CD8-positive, alpha-beta T cell (primary cell): ENCODE measurements at places on chromosomes 6 and 20.

DNA sequence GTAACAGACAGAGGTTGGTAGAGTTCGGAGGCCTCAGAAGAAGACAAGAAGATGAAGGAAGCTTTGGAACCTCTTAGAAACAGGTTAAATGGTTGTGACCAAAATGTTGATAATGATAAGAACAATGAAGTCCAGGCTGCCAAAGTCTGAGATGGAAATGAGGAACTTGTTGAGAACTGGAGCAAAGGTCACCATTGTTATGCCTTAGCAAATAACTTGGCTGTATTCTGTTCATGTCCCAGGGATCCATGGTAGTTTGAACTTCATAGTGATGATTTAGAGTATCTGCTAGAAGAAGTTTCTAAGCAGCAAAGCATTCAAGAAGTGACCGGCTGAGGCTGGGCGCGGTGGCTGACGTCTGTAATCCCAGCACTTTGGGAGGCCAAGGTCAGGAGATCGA, 11.1 kb upstream of the LSM14B start:
- DNase-seq, result no peak

DNA sequence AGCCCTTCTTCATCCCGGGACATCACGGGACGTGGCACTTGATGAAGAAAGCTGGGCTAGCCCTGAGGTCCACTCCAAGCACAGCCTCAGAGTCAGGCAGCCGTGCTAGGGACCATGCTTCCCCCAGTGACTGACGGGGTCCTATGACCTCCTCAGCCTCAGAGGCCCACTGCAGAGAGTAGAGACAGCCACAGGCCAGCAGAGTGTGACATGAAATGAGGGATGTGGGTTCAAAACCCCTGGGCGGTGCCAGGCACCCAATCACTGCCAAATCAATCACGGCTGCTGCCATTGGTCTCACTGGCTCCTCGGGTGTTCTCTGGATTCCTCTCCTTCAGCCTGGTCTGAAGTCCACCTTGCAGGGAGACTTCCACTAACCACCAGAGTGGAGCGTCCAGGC, 197.7 kb upstream of the CDH4 start:
- no peak for DNase-seq

DNA sequence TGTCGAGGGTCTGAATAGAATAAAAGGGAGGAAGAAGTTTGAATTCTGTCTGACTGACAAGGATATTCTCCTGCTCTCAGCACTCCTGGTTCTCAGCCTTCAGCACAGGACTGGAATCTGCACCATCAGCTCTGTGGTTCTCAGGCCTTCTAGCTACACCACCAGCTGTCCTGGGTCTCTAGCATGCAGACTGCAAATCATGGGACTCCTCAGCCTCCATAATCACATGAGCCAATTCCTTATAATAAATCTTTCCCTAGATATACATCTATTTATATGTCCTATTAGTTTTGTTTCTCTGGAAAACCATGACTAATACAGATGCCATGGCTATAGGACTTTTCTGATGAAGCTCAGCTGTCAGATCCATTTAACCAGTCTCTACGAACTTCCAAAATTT, 132.8 kb upstream of the ECI2 start:
- DNase-seq, result no peak

GRCh38 chr20:10167040-10167439, 51.6 kb upstream of the SNAP25 start:
- no peak for DNase-seq

DNA sequence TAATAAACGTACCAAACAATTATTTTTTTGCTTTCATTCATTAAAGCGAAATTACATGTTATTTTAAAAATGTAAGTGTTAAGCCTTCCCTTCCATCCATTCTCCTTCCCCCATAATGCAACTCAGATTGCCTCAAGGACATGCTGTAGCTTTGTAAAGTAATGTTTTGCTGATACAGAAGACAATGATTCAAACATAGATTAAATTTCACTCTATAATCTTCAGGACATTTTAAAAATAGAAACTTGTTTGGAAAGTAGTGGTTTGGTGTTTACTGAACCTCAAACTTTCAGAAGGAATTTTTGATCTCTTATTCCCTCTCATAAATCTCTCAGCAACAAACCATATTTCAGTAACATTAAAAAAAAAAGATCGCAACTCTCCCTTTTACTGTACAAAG, 350.9 kb upstream of the HSF2 start:
- DNase-seq, result no peak

- no peak for DNase-seq
Observed at GRCh38 chr6:19665613-19665909, 171.6 kb upstream of the ID4 start.

DNA sequence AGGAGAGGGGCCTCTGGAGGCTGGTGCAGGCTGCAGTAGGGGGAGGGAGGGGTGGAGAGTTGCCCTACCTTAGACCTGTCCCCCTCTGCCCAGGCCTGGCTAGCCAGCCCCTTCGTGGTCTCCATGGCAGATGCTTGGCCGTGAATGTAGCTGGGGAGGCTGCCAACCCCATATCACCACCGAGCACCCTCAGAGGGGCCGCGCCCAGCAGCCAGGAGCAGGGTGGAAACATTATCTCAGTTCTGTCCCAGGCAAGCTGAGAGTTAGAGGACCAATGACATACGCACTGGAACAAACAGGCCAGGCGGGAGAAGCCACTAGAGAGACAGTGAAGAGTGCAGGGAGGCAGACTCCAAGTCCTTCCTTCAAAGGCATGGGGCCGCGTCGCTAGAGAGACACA, 66.5 kb downstream of the LRFN2 start:
- no peak for DNase-seq

DNA sequence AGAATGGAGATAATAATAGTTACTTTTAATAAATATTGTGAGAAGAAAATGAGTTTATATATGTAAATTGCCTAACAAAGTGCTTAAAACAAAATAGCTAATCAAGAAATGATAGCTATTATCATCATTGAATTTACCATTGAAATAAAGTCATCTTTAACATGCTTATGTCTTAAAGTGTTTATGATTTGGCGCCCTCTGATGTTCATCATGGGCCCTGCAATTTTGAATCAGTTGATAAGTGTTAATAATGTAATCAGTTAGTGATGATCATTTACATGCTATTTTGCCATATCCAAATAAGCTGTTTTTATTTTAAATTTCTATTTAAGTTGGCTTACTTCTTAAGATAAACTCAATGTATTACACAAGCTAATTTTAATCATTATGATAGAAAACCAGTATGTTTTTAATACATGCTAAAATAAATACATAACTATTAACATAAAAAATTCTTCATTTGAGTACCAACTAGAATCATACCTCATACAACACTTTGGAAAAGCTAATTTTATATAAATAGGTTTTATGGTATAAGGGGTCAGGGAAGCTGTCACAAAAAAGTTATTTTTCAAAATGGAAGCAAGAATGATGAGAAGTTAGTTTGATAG, 39.2 kb upstream of the TPD52L1 start:
- DNase-seq, result no peak

DNA sequence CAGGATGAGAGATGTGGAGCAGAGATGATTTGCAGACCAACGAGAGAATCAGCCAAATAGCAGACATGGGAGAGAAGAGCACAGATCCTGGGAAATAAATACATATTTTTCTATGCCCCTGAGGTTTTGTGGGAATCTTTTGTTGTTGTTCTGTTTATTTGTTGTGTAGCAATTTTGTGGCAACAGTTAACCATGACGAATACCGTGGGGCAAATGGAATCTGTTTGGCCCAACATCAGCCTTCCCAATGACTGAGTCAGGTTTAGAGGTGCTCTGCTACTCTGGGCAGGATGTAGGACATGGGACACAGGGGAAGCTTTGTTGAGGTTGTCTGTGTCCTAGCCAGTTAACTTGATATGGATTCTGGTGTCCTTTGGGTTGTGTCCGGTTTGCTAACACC, 7.9 kb upstream of the SLC2A10 start:
- no peak for DNase-seq

DNA sequence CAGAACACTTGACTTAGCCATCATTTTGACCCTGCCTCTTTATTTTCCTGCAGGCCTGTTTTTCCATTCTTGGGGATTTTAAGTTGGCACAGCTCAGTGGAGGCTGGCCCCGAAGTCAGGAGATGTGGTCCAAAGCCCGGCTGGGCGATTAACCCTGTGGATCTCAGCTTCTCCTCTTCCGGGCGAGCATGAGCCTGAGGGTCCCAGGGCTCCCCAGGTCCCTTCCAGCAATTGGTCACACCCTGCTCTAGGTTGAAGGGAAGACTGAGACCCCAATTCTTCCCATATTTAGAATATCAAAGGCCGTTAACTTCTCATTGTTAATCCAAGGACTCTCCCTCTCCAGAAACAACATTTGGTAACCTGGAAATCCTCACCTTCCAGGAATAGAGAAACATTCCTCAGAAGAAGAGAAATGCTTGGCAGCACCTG, 2.3 kb downstream of the THBS2 start:
- DNase-seq, result no peak

DNA sequence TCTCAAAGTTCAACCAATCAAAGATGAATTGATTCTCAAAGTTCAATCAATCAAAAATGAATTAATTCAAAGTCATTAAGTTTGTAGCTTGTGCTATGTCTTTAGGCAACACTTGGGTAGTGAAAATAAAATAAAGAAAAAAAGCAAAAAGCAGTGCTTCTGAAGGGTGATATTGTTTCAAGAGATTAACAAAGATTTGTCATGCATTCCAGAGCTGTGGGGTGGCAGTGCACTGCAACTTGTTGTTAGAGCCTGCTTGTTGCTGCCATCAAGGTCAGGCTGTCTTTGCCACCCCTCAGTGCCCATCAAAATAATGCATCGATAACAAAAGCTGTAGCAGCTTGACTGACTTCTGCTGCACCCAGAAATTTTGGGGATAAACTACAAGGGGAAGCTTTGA, 128.6 kb downstream of the RNF144B start:
- no peak for DNase-seq

GRCh38 chr6:15970517-15970916, 158.4 kb upstream of the MYLIP start:
- no peak for DNase-seq

GRCh38 chr20:57605045-57605444, 15.2 kb downstream of the ZBP1 start:
- DNase-seq, result no peak

DNA sequence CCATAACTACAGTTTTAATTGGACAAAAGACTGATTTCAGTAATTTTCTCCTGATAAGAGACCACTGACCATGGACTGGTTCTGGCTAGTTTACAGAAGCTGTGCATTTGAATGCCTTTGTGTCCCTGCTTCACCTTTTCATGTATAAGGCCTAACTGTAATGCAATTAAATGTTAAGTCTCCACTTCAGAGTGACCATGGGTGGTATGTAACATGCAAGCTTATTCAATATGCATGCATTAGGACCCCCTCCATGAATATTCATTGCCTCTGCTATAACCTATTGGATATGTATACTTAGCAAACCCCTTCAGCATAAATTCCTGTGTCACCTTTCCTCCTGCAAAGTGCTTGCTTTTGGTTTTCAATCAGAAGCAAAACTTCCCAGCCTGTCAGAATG, 2.2 kb downstream of the UBD start:
- DNase-seq, result no peak

DNA sequence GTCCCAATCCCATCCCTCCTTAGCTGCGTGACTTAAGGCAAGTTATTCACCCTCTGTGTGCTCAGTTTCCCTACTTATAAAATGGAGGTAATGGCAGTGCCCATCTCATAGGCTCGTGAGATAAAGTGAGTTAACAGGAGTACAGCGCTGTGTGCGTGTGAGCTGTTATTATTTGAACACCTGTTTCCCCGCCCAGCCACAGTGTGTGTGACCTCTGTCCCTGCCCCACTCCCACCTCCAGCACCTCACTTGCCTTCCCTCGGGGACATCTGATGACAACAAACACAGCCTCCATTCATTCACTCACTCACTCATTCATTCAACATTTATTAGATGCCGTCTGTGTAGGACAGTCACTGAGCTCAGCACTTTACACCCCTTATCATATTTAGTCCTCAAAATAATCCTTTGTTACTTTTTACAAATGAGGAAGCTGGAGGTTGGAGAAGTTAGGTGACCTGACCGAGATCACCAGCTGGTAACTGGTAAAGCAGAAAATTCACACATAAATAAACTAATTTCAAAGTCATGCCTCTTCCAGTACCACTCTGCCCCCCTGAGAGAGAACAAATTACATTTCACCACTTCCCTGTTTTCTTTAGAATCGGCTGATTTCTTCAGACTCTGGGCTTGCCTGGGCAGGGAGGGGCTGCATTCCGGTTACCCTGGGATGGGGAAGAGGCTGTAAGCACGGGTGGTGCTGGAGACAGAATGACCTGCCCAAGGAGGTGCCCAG, 58.6 kb downstream of the CPNE5 start:
- no peak for DNase-seq

- no peak for DNase-seq
Observed at GRCh38 chr20:3672547-3673171, 9.2 kb downstream of the ADAM33 start.

- no peak for DNase-seq
Observed at GRCh38 chr20:1629321-1629720, 9.5 kb upstream of the SIRPB1 start.

DNA sequence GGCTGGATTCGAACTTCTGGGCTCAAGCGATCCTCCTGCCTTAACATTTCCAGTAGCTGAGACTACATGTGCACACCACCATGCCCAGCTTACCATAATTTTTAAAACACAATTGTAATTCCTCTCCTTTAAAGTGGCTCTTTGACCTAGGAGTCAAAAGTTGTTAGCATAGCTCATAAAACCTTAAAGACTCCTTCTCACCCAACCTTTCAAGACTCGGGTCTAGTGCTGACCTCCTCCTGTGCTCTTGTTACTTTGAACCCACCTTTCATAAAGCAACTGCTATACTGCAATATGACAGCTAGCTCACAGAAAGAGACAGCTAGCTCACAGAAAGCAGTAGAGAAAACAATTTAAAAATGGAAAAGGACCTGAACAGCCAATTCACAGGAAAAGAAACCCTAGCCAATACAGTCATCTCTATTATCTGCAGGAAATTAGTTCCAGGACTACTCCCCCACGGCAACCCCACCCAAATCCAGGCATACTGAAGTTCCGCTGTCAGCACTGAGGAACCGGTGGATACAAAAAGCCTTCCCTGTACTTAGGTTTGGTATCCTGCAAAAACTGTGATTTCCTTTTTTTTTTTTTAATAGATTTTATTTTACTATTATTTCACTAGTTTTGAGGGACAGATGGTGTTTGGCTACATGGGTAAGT, 20.3 kb downstream of the SSR1 start:
- DNase-seq, result no peak

- no peak for DNase-seq
Observed at GRCh38 chr6:132960720-132961119, 146.4 kb downstream of the RPS12 start.

DNA sequence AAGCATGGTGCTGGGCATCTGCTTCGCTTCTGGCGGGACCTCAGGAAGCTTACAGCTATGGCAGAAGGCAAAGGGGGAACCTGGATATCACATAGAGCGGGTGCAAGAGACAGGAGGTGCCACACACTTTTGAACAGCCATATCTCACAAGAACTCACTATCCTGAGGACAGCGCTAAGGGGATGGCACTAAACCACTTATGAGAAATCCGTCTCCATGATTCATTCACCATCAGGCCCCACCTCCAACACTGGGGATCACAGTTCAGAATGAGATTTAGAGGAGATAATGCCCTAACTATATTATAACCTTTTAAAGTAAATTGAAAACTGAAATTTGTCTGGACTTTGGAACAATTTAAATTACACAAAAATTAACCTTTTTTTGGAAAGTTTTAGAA, 37.8 kb upstream of the SUMO4 start:
- no peak for DNase-seq
